ENCODE measurements at places on chromosomes 2 and 18.

DNA sequence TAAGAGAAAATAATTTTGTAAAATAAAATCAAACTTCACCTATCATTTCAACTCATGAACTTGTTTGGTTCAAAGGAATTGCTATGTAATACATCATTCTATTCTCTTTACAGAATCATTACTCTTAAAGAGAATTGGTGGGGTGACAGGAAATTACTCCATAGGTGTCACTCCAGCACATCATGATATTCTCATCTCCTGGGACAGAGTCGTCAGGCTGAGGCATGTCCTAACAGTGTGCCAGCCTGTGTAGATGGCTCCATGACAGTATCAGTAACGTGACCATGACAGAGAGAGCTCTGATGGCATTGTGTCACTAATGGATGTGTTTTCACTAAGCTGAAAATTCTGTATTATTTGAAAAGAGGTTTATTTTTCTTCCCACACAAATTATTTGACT is 13.9 kb downstream of the SPATS2L start:
- no peak for DNase-seq

GRCh38 chr2:151878655-151879563 is 50.7 kb upstream of the ARL5A start:
- no peak for DNase-seq

- DNase-seq: no peak
Observed at GRCh38 chr2:88575051-88575450, 52.2 kb downstream of the EIF2AK3 start.

- no peak for DNase-seq
Observed at GRCh38 chr2:189791338-189792042, 7.2 kb downstream of the PMS1 start.

DNA sequence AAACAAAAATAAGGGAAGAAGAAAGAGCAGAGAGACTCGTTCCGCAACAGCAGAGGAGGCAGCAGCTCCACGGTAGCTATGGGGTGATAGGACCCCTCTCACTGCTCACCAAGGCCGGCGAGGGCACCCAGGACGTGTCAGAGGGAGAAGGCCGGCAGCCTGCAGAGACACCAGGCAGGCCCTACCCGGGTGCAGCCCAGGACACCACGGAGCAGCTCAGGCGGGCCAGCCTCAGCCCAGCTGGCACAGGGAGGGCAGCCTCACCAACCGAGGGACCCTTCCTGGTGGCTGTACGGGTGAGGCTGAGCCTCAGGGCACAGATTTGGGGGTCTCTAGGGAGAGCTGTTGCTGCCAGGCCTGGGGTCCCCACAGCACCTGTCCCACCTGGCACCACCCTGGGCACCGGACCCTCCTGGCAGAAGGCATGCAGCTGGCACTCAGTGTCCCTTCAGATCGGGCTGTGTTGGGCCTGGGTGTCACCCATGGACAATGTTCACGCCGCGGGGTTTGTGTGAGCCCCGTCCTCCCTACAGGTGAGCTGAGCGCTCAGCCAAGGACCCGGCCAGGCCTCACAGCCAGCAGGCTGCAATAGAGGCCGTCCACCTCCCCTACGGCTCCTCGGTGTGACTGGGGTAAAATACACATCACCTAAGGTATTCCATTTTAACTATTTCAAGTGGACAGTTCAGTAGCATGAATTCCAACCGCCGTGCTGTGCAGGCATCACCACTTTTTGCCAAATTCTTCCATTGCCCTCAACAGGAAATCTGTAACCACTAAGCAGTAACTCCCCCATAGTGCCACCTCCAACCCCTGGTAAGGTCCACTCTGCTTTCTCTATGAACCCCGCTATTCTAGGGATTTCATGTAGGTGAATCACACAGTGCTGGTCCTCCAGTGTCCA is 21.6 kb downstream of the KCNG2 start:
- DNase-seq: no peak

- DNase-seq: no peak
Observed at GRCh38 chr2:191580581-191580980, 97.4 kb upstream of the NABP1 start.

DNA sequence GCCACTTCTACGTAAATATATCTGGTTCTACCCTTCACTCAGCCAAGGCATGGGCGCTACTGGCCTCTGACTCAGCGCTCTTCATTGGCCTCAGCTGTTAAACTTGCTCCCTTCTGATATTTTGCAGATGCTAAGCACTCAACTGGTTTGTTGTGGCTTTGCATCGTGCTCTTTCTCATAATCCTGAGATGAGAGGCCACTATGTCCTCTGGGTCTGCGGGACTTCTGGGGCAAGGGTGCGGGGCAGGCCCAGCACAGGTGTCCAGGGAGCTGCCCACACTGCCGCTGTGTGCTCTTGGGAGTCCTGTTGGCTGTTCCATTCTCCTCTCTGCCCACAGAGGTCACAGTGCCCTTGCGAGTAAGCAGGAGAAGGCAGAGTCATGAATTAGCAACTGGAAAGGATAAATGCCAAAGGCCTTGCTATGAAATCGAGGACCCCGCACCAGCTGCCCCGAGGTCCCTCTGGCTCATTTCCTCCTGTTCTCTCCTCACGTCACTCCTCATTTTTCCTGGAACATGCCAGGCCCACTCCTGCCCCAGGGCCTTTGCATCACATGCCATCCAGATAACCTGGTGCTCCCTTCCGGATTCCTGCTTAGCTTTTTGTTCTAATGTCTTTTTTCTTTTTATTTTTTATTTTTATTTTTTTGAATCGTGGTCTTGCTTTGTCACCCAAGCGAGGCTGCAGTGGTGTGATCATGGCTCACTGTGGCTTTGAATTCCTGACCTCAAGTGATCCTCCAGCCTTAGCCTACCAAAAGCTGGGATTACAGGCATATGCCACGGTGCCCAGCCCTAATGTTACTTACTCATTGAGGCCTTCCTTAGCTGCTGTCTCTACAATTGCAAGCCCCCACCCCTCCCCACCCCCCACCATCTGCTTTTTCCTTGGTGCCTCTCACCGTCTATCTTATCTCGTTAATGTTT is 34.9 kb upstream of the MAT2A start:
- DNase-seq: no peak

DNA sequence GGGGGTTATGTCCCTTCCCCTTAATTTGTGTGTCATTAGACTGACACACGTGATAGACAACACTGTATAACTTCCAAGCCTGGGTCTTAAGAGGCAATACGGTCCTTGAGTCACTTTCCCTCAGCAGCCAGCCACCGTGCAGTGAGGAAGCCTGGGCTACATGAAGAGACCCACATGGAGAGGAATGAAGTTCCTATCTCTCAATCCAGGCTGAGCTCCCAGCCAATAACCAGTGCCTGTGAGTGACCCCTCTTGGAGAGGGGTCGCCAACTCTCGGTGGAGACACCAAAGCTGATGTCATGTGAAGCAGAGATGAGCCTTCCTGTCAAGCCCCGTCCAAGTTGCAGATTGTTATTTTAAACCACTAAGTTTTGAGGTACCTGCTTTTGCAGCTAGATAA is 5.7 kb upstream of the WDSUB1 start:
- no peak for DNase-seq

DNA sequence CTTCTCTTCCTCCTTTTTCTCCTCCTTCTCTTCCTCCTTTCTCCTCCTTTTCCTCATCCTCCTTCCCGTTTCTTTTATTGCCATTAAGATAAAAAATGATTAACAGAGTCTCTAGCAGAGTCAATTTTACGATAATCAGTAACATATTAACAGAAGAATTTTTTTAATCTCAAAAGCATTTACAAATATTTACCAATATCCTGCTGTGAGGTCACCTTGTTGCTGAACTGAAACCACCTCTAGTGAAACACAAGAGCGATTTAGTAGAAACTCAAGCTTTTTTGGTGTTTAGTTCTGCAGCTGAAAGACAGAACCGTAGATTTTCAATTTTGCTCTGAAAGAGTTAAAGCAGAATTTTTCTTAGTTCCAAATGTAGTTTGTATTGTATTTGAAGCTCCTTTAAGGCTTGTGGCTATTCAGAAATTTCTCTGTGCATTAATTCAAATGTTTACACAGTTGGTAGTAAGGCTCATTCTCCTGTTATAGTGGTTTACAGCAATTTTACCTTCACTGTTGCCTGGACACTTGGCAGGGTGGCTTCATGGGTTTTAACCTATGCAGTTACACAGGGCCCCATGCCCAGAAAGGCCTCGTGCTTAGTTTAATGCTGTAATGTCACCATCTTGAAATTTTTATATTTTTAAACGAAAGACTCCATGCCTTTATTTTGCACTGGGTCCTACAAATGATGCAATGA is 1106.6 kb upstream of the FAM98A start:
- DNase-seq: no peak

DNA sequence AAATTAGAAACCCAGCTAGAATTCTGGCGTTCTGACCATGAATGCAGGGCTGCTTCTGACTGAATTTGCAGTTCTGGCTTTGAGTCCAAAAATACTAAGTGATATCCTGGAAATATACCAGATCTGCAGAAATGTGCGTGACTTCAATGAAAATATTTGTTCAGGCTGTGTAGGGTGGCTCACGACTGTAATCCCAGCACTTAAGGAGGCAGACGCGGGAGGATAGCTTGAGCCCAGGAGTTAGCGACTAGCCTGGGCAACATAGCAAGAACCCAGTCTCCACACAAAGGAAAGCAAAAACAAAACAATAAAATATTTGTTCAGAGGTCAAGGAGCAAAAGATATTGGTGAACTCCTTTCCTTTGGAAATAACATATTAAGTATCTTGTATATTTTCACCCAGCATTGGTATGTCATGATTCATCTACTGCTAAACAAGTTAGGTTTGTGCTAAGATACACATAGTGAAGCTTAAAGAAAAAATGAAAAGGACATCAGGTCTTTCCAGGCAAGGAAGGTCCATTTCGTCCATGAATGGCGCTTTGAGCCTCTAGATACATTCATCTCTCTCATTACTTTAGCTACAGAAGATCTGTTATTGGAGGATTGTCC is 239.2 kb downstream of the CMPK2 start:
- DNase-seq: no peak

DNA sequence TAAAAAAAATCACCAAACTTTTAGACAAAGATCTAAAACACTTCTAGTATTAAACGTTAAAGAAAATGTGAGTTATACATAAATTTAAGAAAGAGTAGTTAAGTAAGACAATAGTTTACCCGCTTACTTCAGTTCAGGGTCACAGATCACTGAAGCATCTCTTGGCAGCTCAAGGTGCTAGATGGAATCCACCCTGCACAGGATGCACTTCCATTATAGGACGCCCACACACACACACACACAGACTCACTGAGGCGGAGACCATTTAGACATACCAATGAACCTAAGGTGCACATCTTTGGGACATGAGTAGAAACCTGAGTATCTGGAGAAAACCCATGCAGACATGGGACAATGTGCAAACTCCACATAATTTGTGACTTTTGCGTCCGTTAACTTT is 630.6 kb upstream of the ZNF804A start:
- no peak for DNase-seq

DNA sequence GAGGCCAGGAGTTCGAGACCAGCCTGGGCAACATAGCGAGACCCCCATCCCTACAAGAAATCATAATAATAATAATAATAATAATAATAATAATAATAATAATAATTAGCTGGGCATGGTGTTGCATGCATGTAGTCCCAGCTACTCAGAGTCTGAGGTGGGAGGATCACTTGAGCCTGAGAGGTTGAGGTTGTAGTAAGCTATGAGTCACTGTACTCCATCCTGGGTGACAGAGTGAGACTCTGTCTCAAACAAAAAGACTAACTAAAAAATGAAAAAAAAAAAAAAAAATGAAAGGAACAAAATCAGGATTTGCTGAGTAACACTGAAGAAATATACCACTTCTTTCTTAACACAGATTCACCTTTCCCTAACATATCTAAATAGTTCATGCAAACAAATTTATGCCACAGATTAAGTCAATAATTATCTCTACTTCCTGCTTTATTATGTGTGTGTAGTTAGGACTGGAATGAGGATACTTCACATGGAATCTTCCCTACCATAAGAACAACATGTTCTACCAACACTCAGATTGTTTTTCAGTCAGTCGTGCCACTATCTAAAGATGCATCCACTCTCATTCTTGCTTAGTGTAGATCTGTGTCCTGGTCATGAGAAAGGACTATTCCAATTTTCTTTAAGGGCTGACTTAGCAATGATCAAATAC is 928.7 kb downstream of the SLC4A3 start:
- no peak for DNase-seq

DNA sequence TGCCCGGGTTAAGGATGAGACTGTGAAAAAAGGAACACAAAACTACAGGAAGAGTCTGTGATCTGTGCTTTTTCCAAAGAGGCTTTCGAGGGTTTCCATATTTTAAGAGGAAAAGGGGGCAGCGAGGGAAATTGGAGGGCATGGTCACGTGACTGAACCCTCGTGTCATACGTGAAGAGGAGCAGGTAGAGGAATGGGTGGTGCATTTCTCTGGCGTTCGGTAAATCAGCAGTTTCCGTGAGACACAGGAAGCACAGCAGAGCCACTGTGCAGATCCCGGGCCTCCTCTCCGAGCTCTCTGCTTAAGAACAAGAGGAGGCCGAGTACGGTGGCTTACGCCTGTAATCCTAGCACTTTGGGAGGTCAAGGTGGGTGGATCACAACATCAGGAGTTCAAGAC is 219.7 kb downstream of the NDUFA10 start:
- DNase-seq: no peak

GRCh38 chr2:5285872-5286769 is 406.1 kb upstream of the SOX11 start:
- no peak for DNase-seq

DNA sequence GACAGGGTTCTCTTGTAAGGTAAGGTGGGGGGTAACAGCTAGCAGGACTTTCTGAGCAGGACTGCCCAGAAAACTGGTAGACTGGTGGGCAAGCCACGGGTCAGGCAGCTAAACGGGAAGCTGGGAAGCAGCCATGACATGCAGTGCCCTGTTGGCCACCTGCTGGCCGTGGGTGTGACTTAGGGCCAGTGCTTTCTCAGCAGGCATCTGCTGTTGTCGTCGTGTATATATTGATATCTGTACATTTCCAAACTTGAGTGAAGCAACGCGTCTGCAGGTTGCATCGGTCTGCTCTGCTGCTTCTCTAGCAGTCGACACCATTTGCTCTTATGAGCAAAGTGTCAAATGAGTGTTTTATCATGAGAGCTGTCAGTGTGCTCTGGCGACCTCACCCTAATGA is 31.0 kb downstream of the COA5 start:
- DNase-seq: no peak

- no peak for DNase-seq
Observed at GRCh38 chr2:134099273-134099672, 154.6 kb upstream of the MGAT5 start.

DNA sequence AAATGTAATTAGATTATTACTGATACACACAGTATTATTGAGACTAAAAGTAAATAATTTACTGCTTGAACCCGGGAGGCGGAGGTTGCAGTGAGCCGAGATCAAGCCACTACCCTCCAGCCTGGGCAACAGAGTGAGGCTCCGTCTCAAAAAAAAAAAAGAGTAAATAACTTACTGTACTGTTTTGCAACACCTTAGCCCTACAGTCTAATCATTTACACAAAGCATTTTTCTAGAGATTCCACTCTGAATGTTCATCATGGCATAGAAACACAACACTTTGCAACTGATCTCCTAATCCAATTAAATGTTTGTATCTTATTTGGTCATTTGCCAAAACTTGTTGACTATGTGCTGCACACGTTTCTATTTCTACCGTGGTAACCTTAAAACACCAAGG is 23.4 kb upstream of the RMP24 start:
- DNase-seq: no peak
